Caco-2 (cell line): ENCODE measurements at places on chromosomes 1 and 21. TPM values are rescaled to one million over a fixed set of nuclear protein-coding genes. Genes with fewer than 3 reads are reported as not detected.

The RPTN gene
- not detected in 2 replicates for total RNA-seq

GRCh38 chr1:45266151-45266801 is 59.9 kb upstream of the ZSWIM5 start:
- DNase-seq, result no peak

DNA sequence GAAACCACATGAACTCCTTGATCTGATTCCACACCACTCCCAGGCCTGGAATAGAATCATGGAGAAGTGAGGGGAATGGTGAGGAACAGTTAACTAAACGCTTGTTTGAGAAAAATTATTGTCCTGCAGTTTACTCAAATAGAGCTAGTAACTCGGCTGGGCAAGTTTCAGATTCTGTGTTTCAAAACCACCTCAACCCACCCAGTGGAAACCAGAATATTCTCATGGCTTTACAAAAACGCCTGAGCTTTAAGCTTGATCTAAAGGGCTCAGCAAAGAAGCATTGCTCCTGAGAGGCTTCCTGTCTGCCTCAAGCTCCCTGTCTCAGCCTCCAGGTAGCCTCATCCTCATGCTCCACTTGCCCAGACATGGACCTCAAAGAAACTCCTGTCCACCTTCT is 16.6 kb downstream of the TCHHL1 start:
- no peak for DNase-seq

- DNase-seq, result no peak
These were observed 65.2 kb upstream of the ARHGEF16 start for GRCh38 chr1:3389093-3389833.
